ENCODE measurements at places on chromosomes 16 and 17.

- DNase-seq: no peak
These were observed 129.7 kb upstream of the MYOCD start for GRCh38 chr17:12536021-12536420.

DNA sequence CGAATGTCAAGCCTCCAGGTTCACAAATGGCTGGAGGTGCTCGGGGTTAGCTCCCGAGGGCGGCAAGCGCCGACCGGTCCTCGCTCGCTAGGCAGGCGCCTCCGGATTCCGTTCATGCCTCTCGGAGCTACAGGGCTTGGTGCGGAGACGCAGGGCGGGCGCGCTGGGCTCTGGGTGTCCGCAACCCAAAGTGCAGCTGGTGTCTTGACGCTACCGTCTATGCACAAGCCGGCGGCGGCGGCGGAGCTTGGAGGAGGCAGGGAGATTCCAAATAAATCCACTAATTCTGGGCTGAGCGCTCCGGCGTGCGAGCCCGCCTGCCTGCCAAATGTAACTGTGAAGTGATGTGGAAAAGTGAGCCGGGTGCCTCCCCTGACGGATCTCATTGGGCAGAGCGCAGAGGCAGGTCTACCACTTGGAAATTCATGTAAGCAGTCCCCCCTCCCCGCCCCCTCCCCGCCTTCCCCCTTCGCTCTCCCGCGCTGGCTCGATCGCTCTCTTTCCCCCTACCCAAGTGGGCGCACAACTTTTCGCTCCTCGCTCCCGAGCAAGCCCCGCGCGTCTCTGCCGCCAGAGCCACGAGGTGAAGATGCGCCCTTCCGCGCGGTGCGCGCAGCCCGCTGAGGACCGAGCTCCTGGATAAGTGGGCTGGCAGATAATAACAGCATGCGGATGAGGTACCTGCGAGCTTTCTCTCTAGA is at the start of gene CDH8:
TSS of gene CDH8 (minus strand) at position 338 of the 701 bp plus-strand sequence. CDS start 15,035 bp downstream, outside the sequence.
- DNase-seq: no peak

DNA sequence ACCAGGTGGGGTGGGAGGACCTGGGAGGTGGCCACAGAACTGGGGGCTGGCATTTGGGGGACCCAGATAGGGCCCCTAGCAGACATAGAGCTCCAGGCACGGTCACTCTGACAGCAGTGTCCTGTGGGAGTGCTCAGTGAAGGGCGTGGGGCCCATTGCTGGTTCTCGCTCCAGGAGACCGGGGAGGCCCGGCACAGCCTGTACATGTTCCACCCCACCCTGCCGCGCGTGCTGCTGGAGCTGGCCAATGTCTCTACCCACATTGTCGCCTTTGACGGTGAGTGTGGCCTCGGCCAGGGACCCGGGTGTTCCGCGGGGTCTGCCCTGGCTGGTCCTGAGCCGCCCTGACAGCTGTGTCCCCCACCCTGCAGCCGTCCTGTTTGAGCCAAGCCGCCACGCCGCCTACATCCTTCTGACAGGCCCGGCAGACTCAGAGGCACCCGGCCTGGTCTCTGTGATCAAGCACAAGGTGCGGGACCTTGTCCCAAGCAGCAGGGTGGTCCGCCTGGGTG is 11.2 kb downstream of the RGS11 start:
- DNase-seq: no peak

DNA sequence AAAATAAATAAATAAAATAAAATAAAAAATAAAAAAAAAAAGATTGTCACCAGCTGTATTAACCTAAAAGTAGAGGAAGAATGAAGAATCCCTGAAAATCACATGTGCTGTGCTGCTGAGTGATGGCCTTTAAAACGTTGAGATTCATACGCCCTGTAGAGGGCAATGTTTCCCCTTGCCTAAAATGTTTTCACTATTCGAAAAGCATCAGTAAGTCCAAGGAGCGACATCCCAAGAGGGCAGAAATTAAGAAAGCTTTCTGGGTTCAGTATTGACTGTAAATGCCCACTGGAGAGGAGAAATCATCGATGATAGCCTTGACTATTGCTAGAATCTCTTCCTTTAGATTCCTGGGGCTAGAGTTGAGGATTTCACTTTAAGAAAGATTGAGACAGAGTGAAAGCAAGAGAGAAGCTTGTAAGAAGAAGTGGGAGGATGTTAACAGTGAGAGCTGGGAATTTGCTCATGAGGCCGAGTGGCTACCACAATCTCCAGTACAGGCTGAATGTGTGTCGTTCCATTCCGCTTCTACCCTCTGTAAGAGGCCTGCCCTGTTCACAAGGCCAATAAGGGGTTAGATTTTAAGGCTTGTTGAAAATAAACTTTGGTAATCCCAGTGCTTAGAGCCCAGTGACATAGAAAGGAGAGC is 170.8 kb upstream of the FAM20A start:
- peak; percentile 23 for DNase-seq

DNA sequence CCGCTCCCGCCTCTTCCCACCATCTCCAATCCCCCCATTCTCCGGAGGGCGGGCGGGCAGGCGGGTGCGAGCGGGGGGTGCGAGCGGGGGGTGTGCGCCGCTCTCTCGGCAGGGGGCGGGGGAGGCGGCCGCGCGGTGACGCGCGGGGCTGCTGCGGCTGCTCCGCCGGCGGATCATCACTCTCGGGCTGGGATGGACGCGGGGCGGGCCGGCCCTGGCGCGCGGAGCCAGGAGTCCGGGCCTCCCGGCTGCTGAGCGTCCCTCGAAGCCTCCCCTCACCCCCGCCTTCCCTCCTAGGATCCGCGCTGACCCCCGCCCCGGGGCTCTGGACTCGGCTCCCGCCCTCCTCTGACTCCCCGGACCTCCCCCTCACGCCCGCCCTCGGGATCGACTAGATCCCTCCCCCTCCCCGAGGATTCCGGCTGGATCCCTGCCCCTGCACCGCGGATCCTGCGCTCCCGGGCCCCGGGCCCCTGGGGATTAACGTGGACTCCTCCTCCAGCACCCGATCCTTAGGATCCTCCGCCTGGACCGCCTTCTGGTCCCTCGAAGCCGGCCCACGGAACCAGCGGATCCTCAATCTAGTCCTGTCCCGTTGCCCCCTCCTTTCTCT is 946 bp upstream of the TMEM256 start:
- DNase-seq: peak; percentile 66

GRCh38 chr16:57257455-57258070 is 12.5 kb downstream of the ARL2BP start:
- no peak for DNase-seq

- DNase-seq: no peak
These were observed 183.0 kb upstream of the RPL38 start for GRCh38 chr17:74020522-74020921.

DNA sequence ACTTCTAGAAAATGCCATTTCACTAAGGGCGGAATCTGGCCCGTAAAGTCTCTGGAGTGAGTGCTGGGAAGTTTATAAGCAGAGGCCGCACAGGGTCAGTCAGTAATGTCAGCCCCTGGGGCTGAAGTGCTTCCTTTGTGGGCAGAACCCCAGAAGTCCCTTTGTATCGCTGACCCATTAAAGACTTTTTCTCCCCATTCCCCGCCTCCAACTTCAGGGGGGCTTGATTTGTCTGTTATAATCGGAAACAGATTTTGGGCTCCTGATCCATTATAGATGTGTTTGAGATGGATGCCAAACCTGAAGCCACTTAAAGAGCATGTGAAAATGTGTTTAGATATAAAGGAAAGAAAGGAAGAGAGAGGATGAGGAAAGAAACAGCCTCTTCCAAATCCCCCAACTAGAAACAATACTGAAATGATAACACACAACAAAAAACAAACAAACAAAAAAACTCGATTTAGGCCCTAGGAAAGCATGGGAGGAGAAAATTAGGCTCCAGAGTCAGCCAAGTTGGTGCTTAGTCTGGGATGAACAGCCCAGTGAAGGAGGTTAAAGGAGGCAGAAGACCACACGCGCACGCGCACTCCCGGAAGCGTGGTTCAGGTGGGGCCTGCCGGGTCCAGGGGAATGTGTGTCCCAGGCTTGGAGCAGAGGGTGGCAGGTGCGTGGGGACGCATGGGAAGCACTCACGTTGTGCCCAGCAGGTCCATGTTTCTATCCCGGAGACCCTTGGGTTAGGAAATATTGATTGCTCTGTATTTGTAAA is 27.1 kb downstream of the MSI2 start:
- DNase-seq: no peak

GRCh38 chr16:50802000-50802399 is 60.1 kb downstream of the CYLD start:
- DNase-seq: no peak

DNA sequence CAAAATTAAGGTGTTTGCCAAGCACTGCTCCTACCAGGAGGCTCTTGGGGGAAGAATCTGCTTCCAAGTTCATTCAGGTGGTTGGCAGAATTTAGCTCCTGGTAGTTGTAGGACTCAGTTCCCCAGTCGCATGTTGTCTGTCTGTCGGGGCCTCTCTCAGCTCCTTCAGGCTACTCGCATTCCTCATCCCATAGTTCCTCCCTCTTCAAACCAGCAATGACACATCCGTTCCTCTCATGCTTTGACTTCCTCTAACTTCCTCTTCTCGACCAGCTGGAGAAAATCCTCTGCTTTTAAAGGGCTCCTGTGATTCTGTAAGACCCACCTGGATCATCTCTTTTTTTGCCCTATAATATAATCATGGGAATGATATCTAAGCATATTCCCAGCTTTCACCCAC is 108.1 kb downstream of the PMP22 start:
- DNase-seq: no peak

All from HuH-7.5 (cell line).